ENCODE measurements at places on chromosomes 11 and 22. TPM values are rescaled to one million over a fixed set of nuclear protein-coding genes. Genes with fewer than 3 reads are reported as not detected.

Gene CABP2
- not detected for total RNA-seq

Gene OR52N4
- total RNA-seq: not detected

Gene HEPHL1
- total RNA-seq: 0.09 TPM

Gene LMNTD2
- total RNA-seq: 0.60 TPM

Gene LRRC10B
- 0.09 TPM for total RNA-seq

Gene KRTAP5-7
- not detected for total RNA-seq

Gene SEPTIN3
- total RNA-seq: 0.30 TPM

Gene LRP5
- total RNA-seq: 97.4 TPM

Gene GGTLC2
- not detected for total RNA-seq

Gene KCNC1
- total RNA-seq: not detected

Gene PLEKHB1
- total RNA-seq: 1.2 TPM

Gene FGF3
- not detected for total RNA-seq

Gene ASRGL1
- total RNA-seq: 0.30 TPM

Gene KRTAP5-2
- not detected for total RNA-seq

Gene PAMR1
- 46.2 TPM for total RNA-seq

Gene FAM180B
- not detected for total RNA-seq

Gene TEX12
- 0.30 TPM for total RNA-seq

Gene RBMXL2
- total RNA-seq: not detected

Gene PNPLA5
- total RNA-seq: not detected

Gene OR5M10
- not detected for total RNA-seq

Gene OR5AN1
- total RNA-seq: not detected

Gene OR8D4
- not detected for total RNA-seq

Gene APOA4
- not detected for total RNA-seq

Gene CLMP
- total RNA-seq: 111 TPM

Gene C11orf97
- total RNA-seq: not detected

Gene MS4A12
- total RNA-seq: not detected

Gene PARVG
- total RNA-seq: not detected

Gene PHLDB1
- 140 TPM for total RNA-seq

Gene OR52H1
- 0.30 TPM for total RNA-seq

Gene NDUFS8
- 78.4 TPM for total RNA-seq

Gene LIF
- total RNA-seq: 200 TPM

Gene KRTAP5-1
- not detected for total RNA-seq
